Activated CD4-positive, alpha-beta T cell treated with anti-CD3 and anti-CD28 coated beads, Interleukin-2, amount 10 ng/mL, durations not matched to agents 24 days and 14 days (primary cell): ENCODE measurements at places on chromosomes 5 and 9. TPM values are rescaled to one million over a fixed set of nuclear protein-coding genes. Genes with fewer than 3 reads are reported as not detected.

DNA sequence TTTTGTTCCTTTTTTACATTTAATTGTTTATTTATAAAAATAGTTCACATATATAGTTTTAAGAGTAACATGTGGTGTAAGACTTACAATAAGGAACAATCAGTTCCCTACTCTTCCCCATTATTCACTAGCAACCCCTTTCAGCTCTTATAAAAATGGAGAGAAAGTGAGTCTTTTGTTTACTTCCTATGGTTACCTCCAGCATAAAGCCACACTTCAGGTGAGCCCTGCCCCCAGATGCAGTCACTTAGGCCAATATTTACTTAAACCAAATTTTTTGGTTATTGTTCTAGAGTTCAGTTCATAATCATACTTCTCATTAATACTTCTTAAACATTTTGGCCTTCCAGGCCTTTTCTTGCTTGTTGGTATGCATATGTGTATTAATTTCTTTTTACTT lies 33.7 kb downstream of the UBE2R2 start:
- peak; percentile 41 for DNase-seq

DNA sequence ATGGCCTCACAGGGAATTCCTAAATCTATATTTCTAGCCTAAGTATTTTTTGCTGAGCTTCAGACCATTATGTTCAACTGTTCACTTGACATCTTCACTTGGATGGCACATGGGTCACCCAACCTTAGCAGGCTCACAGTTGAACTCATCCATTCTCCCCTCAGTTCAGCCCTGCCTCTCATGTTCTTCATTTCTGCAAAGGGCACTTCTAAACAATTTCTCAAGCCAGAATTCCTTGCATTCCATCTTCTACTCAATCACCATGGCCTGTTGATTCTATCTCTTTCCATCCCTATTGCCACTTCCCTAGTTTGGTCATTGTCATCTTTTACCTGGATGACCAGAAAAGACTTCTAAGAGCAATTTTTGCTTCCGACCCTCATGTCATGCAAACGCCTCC lies 7.3 kb upstream of the RGS3 start:
- DNase-seq = no peak

GRCh38 chr9:6575324-6576034 lies 70.0 kb downstream of the GLDC start:
- DNase-seq = no peak

GRCh38 chr5:147472664-147473475 lies 37.0 kb downstream of the DPYSL3 start:
- no peak for DNase-seq

DNA sequence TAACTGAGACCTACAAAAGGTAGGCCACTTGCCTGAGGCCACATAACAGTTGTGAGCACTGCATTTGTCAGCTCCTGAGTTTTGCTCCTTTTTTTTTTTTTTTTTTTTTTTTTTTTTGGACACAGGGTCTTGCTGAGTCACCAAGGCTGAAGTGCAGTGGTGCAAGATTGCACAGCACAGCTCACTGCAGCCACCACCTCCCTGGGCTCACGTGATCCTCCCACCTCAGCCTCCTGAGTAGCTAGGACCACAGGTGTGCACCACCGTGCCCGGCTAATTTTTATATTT lies 37.1 kb downstream of the LAMC3 start:
- no peak for DNase-seq

- DNase-seq = no peak
Measured at GRCh38 chr9:35518981-35519679, 29.2 kb downstream of the RUSC2 start.

DNA sequence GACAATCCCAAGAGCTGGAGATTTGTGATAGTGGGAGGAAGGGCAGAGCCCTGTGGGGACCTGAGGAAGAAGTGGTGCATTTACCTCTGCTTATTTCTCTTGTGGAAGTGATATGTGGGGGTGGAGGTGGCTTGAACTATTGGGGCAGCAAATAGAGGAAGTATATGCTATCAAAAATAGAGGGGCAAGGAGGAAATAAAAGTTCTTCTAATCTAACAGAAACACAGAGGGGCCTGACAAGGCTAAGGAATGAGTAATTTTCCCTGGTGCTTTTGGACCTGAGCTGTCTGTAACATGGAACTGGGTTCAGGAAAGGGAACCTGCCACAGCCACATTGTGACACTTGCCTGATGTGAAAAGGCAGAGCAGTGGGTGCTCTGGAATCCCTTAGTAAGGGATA lies 378.6 kb upstream of the KLF4 start:
- no peak for DNase-seq

DNA sequence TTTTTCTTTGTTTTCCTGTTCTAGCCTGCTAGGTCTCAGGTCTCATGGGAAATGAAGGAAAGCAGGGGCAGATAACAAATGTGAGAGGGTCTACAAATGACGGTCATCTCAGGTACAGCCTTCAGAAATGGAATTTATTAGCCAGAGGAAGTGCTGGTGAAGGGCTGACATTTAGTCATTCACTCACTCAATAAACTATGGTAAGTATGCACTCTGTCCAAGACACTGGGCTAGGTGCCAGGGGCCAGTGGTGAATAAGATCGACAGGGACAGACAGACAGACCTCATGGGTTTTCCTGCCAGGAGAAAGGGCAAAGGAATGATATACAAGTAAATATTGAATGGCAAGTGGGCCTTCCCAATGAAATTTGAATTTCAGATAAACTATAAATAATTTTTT lies 6.3 kb downstream of the PDE6A start:
- DNase-seq = no peak

Gene C5orf15
- 41.4 and 45.0 TPM in 2 replicates for total RNA-seq
